ENCODE measurements at places on chromosomes 1 and 21. TPM values are rescaled to one million over a fixed set of nuclear protein-coding genes. Genes with fewer than 3 reads are reported as not detected.

TOE1 gene
- total RNA-seq: 15.7 TPM

GBP1 gene
- total RNA-seq: 13.9 TPM

CLCA1 gene
- total RNA-seq: not detected

LBR gene
- 36.4 TPM for total RNA-seq

FAM151A gene
- not detected for total RNA-seq

FCGR1A gene
- 7.6 TPM for total RNA-seq

LCE3E gene
- total RNA-seq: not detected

TNFSF18 gene
- not detected for total RNA-seq

TCP10L gene
- 1.9 TPM for total RNA-seq

HS2ST1 gene
- 11.7 TPM for total RNA-seq

KCNAB2 gene
- 2.0 TPM for total RNA-seq

PTPRU gene
- total RNA-seq: 49.9 TPM

TSPAN1 gene
- 77.2 TPM for total RNA-seq

OR10J1 gene
- not detected for total RNA-seq

C1QA gene
- total RNA-seq: 47.6 TPM

DNA sequence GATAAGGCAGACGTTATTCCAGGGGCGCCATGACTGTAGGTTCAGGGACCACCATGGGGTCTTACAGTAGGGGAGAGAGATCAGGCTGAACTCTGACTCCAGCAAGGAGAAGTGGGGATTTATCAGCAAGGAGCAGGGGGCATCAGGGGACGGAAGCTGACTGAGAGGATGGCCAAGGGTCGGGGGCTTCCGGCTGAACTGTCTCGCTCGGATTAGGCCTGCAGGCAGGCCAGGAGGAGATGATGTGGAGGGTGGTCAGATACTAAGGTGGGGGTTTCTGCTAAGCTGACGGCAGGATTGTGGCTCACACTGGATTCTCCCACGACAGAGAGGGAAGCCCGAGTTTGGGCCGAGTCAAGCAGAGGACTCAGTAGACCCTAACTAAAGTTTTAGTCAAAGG is 186.9 kb upstream of the VAMP3 start:
- DNase-seq: no peak
- no peaks in the 10 kb centered on the region for H3K4me1 ChIP-seq
- no peaks in the 10 kb centered on the region for H3K36me3 ChIP-seq
- no peaks in the 10 kb centered on the region for H3K27me3 ChIP-seq

GRCh38 chr21:30590297-30590696 is at the start of gene KRTAP22-2:
Gene KRTAP22-2, minus strand, starts transcription at chr21:30590397.
- no peak for DNase-seq
- no peaks in the 10 kb centered on the region for H3K36me3 ChIP-seq
- no peaks in the 10 kb centered on the region for H3K27me3 ChIP-seq
- H3K27ac ChIP-seq: no peak within 1 kb of the TSS

GRCh38 chr1:170685166-170685565 is 21.2 kb downstream of the PRRX1 start:
- no peaks in the 10 kb centered on the region for H3K27me3 ChIP-seq
- H3K36me3 ChIP-seq: no peaks in the 10 kb centered on the region
- H3K27ac ChIP-seq: no peak overlapping the region
- H3K4me1 ChIP-seq: no peaks in the 10 kb centered on the region
- no peak for DNase-seq

DNA sequence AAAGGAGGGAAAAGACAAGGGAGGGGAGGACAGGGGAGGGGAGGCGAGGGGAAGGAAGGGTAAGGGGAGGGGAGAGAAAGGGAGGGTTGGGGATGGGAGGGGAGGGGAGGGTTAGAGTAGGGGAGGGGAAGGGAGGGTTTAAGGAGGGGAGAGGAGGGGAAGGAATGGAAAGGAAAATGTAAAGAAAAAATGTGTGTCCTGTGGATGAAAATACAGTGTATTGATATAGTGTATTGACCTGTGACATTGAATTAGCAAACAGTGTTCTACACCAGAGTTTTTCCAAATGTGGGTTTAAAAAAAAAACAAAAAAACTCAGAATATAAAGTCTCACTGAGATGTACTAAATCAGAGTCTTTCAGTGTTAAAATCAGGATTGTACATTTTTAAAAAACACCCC is 1279.8 kb upstream of the ADGRL2 start:
- DNase-seq: no peak
- H3K27ac ChIP-seq: no peak overlapping the region
- no peak overlapping the region for H3K4me3 ChIP-seq
- H3K4me1 ChIP-seq: no peaks in the 10 kb centered on the region
- H3K36me3 ChIP-seq: no peaks in the 10 kb centered on the region
- H3K27me3 ChIP-seq: no peaks in the 10 kb centered on the region

GRCh38 chr1:212012034-212012740 is 23.2 kb downstream of the INTS7 start:
- H3K36me3 ChIP-seq: no peaks in the 10 kb centered on the region
- no peaks in the 10 kb centered on the region for H3K27me3 ChIP-seq
- DNase-seq: peak; percentile 55
- no peak overlapping the region for H3K27ac ChIP-seq

GRCh38 chr1:40750451-40750908 is 33.1 kb upstream of the KCNQ4 start:
- no peak overlapping the region for H3K4me3 ChIP-seq
- no peak for DNase-seq
- no peaks in the 10 kb centered on the region for H3K4me1 ChIP-seq
- H3K36me3 ChIP-seq: peaks cover 4% of the 10 kb centered on the region
- no peaks in the 10 kb centered on the region for H3K27me3 ChIP-seq
- no peak overlapping the region for H3K27ac ChIP-seq

GRCh38 chr1:1680031-1680911 is 12.3 kb downstream of the SLC35E2B start:
- no peak overlapping the region for H3K27ac ChIP-seq
- no peaks in the 10 kb centered on the region for H3K27me3 ChIP-seq
- no peaks in the 10 kb centered on the region for H3K4me1 ChIP-seq
- no peak for DNase-seq

DNA sequence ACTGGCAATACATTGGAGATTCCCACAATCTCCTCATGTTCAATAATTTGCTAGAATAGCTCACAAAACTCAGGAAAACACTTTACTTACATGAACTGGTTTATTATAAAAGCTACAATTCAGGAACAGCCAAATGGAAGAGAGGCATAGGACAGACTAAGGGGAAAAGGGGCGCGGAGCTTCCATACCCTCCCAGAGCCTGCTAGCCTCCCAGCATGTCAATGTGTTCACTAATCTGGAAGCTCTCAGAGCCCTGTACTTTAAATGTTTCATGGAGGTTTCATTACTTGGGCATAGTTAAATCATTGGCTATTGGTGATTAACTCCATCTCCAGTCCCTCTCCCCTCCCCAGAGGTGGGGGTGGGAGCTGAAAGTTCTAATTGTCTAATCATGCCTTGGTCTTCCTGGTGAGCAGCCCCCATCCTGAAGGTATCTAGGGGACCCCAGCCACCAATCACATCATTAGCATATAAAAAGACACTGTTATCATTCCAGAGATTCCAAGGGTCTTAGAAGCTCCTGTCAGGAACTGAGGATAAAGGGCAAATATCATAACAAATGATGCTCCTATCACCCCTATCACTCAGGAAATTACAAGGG is 10.9 kb upstream of the DMRTB1 start:
- no peak overlapping the region for H3K4me3 ChIP-seq
- H3K27ac ChIP-seq: no peak overlapping the region
- DNase-seq: no peak
- H3K36me3 ChIP-seq: no peaks in the 10 kb centered on the region

GRCh38 chr1:44354268-44354839 is 703 bp downstream of the ERI3 start:
- H3K4me3 ChIP-seq: peak overlapping the region; percentile 94
- no peaks in the 10 kb centered on the region for H3K36me3 ChIP-seq
- peak overlapping the region; percentile 64 for H3K27ac ChIP-seq
- no peaks in the 10 kb centered on the region for H3K27me3 ChIP-seq
- peak; percentile 14 for DNase-seq
- peaks cover 6% of the 10 kb centered on the region for H3K4me1 ChIP-seq

DNA sequence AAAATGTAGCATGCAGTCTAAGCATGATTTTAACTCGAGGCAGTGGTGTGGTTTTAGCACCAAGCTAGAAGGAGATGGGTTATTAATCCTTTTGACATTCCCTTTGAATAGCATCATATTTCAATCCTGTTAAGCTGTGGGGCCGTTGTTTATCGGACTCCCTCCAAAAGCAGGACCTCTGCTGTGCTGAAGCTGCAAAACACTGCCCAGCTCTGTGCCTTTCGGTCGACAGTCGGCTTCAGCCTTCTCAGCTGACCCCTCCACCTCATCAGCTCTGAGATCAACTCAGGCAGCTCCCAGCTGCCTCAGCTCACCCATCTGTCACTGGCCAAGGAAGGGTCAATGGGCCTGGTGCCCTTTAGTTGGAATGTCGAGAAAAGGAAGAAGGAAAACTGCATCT is 95.5 kb downstream of the KAZN start:
- H3K27ac ChIP-seq: no peak overlapping the region
- H3K36me3 ChIP-seq: no peaks in the 10 kb centered on the region
- no peaks in the 10 kb centered on the region for H3K4me1 ChIP-seq
- H3K27me3 ChIP-seq: peaks cover 3% of the 10 kb centered on the region
- DNase-seq: no peak

DNA sequence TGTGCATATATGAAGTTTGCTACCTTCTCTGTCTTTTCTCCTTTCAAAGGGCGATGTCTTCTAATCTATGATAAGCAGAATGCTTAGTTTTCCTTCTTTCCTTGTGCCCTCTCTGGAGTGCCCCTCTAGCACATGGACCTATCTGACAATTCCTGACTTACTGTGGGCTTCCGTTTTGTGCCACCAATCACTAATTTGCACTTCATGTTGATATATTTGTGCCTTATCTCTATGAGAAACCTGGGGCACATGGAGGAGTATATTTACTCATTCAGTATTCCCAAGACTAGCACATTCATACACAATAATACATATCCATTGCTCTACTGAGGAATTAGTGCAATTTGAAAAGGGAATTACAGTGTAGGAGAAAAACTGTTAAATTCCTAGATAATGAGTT is 197.7 kb downstream of the CTH start:
- H3K4me1 ChIP-seq: no peaks in the 10 kb centered on the region
- no peak overlapping the region for H3K27ac ChIP-seq
- no peak for DNase-seq
- no peaks in the 10 kb centered on the region for H3K36me3 ChIP-seq
- no peaks in the 10 kb centered on the region for H3K27me3 ChIP-seq
- no peak overlapping the region for H3K4me3 ChIP-seq

DNA sequence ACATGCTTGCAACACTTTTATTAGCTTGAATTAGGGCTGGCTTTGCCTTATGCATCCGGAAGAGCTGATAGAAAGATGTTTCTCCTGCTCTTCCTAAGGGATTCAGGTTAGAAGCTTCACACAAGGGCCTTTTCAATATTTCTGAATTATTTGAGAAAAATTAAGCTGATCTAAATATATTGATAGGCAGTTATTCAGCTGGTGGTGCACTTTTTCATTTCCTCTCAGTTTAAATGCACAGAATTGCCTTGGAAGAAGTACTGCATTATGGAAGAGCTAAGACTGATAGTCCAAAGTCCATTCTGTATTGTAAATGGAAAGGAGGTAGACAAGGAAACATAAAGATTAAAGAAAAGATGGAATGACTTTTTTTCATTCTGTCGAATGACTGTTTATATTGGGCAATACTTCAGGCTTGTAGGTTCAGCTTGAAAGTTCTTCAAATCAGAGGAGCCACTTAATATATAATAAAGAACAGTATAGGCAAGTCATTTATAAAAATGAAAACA is 398.4 kb upstream of the B3GALT2 start:
- H3K27ac ChIP-seq: no peak overlapping the region
- no peaks in the 10 kb centered on the region for H3K36me3 ChIP-seq
- no peak for DNase-seq
- no peaks in the 10 kb centered on the region for H3K4me1 ChIP-seq
- no peak overlapping the region for H3K4me3 ChIP-seq

- H3K36me3 ChIP-seq: no peaks in the 10 kb centered on the region
- no peak overlapping the region for H3K4me3 ChIP-seq
- no peak overlapping the region for H3K27ac ChIP-seq
These were observed 31.2 kb downstream of the CHD1L start for GRCh38 chr1:147273409-147274336.

DNA sequence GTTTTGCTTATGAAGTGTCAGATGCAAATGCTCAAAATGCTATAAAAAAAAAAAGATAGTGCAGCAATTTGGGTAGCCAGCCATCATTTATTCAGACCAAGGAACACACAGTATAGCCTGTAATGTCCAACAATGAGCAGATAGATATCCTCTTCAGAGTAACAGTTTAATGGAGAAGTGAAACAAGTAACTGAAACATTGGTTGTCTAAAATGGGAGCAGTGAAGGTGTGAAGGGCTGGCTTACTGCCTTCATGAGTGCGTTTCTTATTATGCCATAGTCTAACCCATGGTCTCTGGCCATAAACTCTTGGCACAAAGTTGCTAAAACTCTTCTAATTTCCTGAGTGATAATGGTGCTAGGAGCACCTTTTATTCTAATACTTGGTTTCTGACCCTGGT is 11.4 kb downstream of the RGS5 start:
- no peak overlapping the region for H3K27ac ChIP-seq
- no peaks in the 10 kb centered on the region for H3K27me3 ChIP-seq
- no peaks in the 10 kb centered on the region for H3K36me3 ChIP-seq
- no peak for DNase-seq

- no peak overlapping the region for H3K4me3 ChIP-seq
- no peaks in the 10 kb centered on the region for H3K27me3 ChIP-seq
- no peaks in the 10 kb centered on the region for H3K36me3 ChIP-seq
- H3K4me1 ChIP-seq: no peaks in the 10 kb centered on the region
- no peak overlapping the region for H3K27ac ChIP-seq
These were observed 36.2 kb upstream of the MRPS6 start for GRCh38 chr21:34037009-34037795.

DNA sequence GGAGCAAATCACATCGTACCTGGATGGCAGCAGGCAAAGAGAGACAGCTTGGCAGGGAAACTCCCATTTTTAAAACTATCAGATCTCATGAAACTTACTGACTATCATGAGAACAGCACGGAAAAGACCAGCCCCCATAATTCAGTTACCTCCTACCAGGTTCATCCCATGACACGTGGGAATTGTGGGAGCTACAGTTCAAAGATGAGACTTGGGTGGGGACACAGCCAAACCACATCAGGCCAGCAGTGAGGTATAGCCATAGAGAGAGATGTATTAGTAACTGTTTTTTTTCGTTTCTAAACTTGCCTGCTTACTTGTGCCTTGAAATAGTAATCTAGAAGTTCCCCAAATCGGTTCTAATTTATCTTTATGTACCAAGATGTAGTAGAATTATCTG is 48.9 kb downstream of the AK4 start:
- DNase-seq: no peak
- no peaks in the 10 kb centered on the region for H3K27me3 ChIP-seq

GRCh38 chr21:42614811-42615351 is 38.5 kb upstream of the PDE9A start:
- no peaks in the 10 kb centered on the region for H3K27me3 ChIP-seq
- DNase-seq: peak; percentile 81
- no peaks in the 10 kb centered on the region for H3K36me3 ChIP-seq
- no peak overlapping the region for H3K4me3 ChIP-seq
- no peaks in the 10 kb centered on the region for H3K4me1 ChIP-seq

GRCh38 chr1:24964811-24965570 is 34.9 kb upstream of the RUNX3 start:
- H3K27ac ChIP-seq: no peak overlapping the region
- no peaks in the 10 kb centered on the region for H3K4me1 ChIP-seq
- no peak for DNase-seq
- no peak overlapping the region for H3K4me3 ChIP-seq
